Lower lobe of right lung (tissue), 2 donors: ENCODE measurements at places on chromosomes 6 and 20.

DNA sequence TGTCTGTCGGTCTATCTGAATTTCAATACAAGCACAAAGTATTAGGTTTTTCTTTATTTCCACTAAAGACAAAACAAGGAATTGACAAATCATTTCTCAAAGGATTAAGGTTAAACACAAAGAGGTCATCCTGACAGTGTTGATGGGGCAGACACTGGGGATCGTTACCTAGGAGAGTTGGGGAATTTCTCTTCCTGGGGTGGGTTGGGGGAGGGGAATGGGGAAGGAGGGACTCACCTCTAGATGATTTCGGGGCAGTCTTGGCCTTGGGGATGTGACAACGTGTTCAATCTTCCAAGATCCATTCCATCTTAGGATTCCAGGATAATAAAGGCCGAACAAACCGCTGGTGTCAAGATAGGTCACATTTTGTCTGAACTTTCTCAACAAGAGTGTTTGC lies 35.4 kb upstream of the FOXA2 start:
- no peak for DNase-seq

DNA sequence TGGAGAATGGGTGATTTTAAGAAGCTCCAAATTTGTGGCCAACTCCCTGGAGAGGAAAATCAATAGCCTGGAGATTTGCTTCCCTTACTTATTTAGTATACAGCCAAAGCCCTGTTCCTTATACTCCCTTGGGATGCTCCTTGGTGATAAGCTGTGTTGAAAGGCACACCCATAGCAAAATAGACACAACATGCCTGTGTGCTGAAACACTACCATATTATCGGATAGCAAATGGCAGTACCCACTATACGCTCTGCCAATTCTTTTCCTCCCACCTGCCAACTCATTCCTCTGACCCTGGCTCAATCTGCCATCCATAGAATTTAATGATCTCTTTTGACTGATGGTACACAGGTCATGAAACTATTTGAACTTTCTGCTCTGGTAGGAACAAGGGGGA lies 98.2 kb downstream of the CLIC5 start:
- no peak for DNase-seq

DNA sequence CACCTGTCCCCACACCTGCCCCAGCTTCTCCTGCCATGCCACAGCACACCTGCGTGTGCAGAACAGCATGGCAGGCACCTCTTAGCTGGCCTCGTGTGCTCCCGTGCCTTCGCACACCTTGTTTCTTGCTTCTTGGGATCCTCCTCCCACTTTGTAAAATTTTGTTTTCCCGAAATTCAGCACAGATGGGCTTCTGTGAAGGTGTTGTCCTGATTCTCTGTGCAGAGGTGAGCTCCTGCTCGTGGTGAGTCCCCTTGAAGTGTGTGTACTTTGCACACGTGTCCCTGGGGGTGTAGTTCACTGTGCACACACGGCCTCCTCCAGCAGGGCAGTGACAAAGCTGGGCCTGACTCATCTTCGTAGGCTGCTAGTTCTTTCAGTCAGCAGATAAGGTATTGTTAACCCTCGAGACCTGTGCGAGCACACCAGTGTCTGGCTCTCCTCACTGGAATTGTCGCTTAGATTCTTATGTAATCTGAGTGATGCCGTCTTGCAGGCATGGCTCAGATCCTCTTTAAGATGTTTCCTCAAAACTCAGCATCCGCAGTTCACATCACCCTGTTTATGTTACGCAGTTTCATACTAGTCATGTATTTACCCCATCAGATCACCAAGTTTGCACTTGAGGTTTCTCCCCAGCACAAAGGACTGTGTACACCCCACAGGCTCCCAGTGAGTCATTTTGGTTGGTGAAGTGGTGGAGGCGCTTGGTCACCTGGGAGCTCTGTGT lies 77.7 kb downstream of the CDYL start:
- DNase-seq = no peak

- DNase-seq = no peak
These were observed 137.7 kb upstream of the LRFN2 start for GRCh38 chr6:40724886-40725285.

DNA sequence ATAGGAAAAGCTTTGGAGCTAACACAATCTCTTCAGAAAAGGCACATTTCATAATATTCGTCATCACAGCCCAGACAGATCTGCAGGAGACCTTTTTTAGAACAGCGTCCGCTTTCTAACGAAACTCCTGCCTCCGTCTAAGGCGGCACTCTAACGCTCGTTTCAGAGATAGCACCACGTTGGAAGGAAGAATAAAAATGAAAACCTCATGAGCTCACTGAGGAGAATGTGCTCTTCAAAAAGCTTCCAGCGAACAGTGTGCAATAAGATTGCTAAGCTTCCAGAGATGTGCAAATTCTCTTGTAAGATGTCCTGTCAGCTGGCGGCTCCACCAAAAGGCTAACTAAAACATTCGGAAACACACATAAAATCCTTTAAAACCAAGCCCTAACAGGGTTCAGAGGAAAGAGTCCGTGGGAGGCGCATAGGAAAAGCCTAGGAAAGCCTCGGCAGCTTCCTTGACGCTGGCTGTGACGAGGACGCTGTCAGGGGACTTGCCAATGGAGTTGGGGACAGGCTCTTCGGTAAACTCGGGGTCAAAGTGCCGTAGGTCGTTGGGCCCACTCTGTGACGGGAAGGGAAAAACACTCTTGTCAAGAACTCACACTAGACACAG lies 117.6 kb upstream of the SLC2A12 start:
- no peak for DNase-seq

GRCh38 chr6:90068264-90068663 lies 174.0 kb downstream of the GJA10 start:
- no peak for DNase-seq

- DNase-seq = no peak
These were observed 286.6 kb downstream of the TENT5A start for GRCh38 chr6:81465859-81466258.

GRCh38 chr20:35077872-35078271 lies 14.7 kb downstream of the TRPC4AP start:
- DNase-seq = no peak

DNA sequence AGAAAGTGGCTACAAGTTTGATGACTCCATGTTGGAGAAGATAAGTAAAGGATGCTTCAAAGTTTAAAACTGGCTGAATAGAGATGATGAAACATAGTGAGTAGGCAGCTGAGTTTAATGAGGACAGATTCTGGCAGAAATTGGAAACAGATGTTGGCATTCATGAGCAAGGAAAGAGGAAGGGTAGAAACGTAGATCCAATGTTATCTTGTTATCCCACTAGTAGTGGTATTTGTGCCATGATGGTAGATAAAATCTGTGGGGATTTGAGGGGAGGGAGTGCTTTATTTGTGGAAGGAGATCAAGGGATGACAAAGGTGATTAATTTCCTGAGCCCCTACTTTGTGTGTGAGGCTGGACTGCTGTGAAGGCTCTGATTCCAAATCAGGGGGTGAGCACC lies 69.5 kb downstream of the MRAP2 start:
- no peak for DNase-seq

- DNase-seq = no peak
These were observed 214.3 kb upstream of the PLN start for GRCh38 chr6:118333772-118334171.

DNA sequence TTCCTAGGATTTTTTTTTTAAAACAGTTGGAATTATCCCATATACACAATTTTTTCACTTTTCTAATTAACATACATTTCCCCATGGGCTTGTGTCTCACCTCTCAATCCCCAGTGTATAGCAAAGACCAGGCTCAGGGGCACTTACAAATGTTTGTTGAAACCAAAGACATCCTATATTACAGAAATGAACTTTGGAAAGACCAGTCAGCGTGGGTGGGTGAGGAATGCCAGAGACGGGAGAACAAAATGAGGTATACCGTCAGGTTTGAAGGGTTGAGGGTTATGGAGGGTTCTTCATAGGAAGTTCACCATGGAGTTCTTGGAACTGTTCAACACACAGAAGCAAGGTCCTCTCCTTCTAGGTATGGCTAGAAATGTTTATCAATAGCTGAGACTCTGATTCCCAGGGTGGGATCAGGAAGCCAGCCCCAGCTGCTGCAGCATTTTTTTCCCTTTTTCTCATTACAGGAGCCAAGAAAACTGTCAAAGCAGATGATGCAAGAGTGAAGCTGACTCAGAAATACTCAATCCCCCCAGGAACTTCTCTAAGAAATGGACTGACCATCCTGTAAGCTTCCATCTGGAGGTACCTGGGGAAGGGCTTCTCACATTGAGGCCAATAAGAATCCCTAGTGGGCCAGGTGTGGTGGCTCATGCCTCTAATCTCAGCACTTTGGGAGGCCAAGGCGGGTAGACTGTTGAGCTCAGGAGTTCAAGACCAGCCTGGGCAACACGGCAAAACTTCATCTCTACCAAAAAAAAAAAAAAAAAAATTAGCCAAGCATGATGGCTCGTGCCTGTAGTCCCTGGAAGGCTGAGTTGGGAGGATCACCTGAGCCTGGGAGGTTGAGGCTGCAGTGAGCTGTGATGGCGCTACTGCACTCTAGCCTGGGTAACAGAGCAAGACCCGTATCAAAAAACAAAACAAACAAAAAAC lies 15.9 kb upstream of the TBC1D20 start:
- DNase-seq = no peak

GRCh38 chr20:57617079-57617795 lies 3.0 kb downstream of the ZBP1 start:
- DNase-seq = no peak

- no peak for DNase-seq
These were observed 1579.3 kb downstream of the HACE1 start for GRCh38 chr6:103280417-103280816.

- no peak for DNase-seq
These were observed 112.5 kb downstream of the SCML4 start for GRCh38 chr6:107711412-107712236.

- no peak for DNase-seq
These were observed 4.5 kb upstream of the TREM2 start for GRCh38 chr6:41167173-41167963.

DNA sequence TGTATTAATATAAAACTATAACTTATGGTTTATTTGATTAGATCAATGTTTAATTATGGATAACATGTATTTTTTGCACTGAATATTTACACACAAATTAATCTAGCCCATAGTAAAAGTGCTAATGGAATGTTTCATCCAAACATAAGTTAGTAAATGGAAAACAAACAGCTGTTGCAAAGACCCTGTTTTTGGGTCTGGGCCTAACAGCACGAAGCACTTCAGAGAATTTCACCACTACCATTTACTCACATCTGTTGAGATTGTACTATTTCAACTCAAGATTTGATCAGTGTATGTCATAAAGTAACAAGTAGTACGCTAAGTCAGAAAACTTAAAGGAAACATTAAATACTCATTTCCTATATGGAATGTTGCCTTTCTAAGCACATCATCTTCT lies 359.6 kb downstream of the LAMA2 start:
- no peak for DNase-seq

DNA sequence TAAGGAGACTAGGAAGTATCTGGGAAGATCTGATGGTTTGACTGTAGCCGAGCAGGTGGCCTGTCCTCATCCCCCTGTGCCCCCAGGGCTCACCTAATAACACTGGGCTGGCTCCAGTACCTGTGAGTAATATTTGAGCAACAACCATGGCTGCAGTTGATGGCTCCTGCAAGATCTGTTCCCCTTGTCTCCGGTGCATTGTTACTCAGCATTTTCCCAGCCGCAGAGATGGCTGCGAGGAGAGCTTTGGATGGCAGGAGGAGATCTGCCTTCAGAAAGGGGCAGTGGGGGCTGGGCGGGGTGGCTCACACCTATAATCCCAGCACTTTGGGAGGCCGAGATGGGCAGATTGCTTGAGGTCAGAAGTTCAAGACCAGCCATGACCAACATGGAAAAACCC lies 39.3 kb downstream of the PTK7 start:
- no peak for DNase-seq

- DNase-seq = no peak
These were observed 13.9 kb upstream of the KLHL31 start for GRCh38 chr6:53679446-53679933.

- DNase-seq = no peak
These were observed 235.4 kb upstream of the SLC35B3 start for GRCh38 chr6:8670792-8671191.

DNA sequence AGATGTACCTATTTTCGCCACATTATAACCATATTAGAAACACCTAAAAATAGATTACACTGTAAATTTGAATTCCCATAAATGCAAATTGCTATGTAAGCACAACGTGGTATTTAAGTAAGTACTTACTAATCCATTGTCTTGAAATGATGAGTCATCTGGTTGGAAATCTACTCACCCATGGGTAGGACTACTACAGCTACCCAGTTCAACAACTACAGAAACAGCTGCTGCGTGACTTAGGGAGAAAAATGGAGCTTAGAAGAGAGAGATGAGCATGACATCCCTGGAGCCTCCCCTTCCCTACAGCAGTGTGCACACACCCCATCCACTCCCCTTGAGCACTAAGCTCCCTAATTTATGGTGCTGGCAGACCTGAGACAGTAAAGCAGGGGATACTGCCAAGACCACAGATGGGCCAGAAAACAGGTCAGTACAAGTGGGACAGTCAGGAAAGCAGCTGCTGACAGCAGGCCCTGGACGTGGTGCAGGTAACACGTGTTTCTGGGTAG lies 26.9 kb downstream of the RRAGD start:
- no peak for DNase-seq

GRCh38 chr6:89910902-89911240 lies 16.6 kb downstream of the GJA10 start:
- DNase-seq = no peak

DNA sequence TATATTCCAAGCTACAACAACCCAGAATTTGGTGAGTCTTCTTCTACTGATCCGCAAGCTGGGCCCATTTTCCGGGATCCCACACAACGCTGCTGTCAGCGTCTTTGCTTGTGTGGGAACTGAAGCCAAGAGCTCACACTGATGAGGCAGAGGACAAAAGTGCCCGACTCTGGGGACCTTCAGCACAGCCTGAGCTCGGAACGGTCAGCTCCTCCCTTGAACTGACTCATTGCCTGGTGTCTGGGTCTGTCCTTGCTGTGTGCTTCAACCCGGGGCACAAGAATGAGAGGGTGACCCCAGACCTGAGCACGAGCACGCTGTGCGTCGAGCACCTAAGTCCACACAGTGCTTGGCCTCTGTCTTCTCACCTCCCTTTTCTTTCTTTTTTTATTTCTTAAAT lies 33.5 kb downstream of the DACT2 start:
- DNase-seq = no peak

DNA sequence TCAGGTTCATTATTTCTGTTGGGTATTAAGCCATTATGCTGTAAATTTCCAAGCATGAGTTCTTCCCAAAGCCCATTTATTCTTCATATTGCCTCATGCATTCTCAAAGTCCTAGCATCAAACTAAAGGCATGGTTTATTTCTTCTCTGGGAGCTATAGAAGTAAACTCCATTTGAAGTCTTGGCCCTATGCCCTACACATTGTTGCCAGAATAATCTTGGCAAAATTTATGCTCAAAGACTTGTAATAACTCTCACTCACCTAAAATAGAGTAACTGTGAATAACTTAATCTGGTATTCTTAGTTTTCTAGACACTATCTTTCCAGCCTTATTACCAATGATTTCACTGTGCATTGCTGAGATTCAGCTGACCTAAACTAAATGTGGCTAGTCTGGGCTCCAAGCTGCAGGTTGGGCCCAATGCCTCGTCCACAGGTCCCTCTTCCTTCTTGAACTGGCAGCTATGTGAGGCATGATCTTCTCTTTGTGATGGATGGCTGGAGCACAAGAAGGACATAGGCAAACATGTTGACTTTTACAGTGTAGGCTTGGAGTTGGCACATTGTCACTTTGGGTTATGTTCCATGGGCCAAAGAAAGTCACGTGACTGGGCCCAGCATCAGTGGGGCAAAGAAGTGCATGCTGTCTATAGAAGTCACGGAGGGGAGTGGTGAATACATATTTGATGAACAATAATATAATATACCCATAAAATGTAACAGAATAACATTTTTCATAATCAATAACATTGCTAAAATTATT lies 39.1 kb upstream of the ANKEF1 start:
- DNase-seq = no peak

GRCh38 chr6:122405417-122405816 lies 6.0 kb downstream of the HSF2 start:
- no peak for DNase-seq
